AG09309 (cell line): ENCODE measurements at places on chromosomes 2 and 18.

DNA sequence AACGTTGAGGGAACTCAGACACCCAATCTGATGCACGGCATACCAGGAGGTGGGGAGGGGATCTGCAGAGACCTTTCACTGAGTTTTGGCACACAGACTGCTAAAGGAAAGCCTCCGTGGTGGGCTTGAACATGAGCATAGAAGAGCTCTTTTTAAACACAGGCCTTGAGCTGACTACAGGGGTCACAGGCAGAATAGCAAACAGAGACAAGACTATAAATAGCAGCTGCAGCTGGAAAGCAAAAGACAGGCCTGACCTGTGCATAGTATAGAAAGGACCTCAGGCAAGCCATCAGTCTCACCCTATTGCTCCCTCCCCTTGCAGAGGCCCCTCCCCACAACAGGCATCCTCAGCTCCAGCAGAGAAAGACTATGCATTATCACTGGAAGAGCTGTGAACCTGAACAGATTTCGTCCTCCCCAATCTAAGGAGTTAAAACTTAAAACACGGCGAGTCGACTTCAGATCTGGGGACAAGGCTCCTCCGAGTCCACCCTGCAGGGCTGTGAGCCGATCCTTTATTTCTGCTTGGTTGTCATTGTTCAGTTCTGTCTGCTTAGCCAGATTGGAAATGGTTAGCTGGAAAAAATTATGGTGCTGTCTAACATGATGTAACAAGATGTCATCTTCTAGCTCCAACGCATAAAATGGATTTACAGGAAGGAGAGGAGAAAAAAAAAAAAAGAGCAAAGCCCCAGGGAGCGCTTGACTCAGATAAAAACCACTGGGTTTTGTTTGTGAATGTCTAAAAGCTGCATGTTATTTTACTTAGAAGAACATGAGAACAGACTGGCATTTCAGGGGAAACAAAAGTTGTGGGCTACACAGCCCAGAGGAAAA is 25.2 kb upstream of the LCLAT1 start:
- peak; percentile 82 for DNase-seq

DNA sequence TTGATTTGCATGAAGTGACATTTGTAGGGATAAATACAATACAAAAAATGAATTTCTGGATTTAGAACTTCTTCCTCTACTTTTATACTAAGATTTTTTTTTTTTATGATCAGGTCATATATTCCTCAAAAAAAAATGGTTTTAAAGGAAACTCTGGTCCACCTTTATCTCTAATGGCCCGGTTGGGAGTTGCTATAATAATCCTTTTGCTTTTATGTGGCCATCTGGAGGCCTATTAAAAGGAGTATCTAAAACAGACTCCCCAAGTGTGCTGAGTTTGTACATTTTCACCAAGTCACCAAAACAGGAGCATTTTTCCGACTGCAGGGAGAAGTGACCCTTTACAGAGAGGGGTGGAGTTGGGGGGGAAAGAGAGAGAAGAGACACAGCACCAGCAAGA is 329.2 kb upstream of the FIGN start:
- no peak for DNase-seq

DNA sequence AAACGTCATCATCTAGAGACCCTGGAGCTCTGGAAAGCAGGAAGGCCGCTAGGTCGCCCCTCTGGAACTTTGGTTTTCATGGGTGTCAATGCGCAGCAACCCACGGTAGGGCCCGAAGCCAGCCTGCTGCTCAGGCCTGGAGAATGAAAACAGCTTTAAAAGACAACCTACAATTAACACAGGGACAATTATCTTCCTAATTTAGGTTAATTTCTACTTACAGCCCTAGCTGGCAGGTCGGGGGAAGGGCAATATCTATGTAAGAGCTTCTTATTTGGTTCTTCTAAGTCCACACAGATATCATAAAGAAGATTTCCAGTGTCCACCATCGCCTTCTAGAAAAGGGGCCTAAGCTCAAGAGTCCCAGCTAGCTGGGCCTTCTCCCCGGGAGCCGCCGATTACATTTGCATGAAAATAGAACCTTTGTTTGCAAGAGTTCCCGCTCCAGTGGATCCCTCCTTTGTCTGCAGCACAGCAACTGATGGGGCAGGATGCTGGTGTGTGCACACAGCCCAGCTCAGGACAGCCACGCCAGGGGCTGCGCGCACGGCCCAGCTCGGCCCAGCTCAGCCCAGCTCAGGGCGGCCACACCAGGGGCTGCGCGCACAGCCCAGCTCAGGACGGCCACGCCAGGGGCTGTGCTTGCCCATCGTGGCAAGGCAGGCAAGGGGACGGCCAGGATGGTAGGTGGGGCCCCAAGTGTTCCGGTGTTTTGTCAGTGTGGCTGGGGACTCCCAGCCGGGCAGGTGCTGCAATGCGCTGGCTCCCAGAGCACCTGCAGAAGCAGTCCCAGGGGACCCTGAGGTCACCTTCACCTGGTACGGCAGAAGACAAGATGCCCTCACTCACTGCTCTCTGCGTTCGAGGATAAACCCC is 109.1 kb downstream of the HDAC4 start:
- DNase-seq, result no peak

GRCh38 chr18:25456334-25457010 is 104.5 kb upstream of the ZNF521 start:
- DNase-seq, result no peak

GRCh38 chr18:31884020-31884419 is 58.9 kb downstream of the TRAPPC8 start:
- no peak for DNase-seq

- DNase-seq, result no peak
These were observed 215.9 kb upstream of the FBXO11 start for GRCh38 chr2:48122166-48122565.

DNA sequence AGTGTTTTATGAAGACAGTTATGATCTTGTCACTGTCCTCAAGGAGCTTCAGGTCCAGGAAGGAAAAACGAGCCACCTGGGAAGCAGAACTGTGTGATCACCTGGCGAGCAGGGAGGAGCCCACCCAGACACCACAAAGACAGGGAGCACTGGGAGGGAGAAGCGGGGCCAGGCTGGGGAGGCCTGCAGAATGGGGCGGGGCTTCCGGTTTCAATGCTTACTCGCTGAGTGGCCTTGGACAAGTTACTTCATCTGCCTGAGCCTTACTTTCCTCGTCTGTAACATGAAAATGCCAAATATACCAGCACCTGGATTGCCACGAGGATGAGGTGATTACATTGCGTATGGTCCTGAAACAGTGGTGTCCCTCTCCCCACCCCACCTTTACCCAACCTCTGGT is 227.5 kb downstream of the ANKRD30B start:
- DNase-seq, result no peak

- no peak for DNase-seq
These were observed 78.4 kb downstream of the LIMS1 start for GRCh38 chr2:108612514-108613183.

DNA sequence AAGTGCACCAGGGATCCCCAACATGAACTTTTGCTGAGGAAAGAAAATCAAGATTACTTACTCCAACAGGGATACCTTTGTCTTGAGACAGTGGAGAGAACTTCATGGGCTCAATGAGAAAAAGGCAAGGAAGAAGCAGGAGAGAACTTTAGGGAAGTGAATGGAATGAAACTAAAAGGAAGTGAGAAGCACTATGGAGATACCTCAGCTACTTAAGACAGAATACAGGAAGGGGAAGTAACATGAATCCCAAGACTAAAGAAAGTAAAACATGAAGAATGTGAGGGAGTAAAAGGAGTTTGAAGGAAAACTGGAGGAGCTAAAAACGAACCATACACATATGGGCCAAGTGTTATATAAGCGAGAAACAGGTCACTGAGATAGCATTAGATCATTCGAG is 32.4 kb upstream of the ACTR3 start:
- no peak for DNase-seq

DNA sequence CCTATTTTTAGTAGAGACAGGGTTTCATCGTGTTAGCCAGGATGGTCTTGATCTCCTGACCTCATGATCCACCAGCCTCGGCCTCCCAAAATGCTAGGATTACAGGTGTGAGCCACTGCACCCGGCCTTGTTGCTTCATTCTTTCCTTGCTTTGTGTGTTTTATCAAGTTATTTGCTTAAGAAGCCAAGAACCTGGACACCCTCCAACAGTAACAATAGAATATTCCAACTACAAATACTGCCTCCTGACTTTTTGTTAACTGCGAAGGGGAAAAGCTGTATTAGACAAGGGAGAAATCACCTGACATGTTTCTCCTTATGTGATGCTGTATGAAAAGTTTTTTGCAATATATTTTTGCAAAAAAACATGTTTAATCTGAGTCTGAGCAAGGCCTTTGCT is 297.2 kb downstream of the NCKAP5 start:
- DNase-seq, result no peak

GRCh38 chr2:115214050-115214449 is 771.6 kb downstream of the DPP10 start:
- DNase-seq, result no peak

GRCh38 chr2:86370579-86370978 is 33.2 kb upstream of the REEP1 start:
- DNase-seq, result no peak

- DNase-seq, result no peak
These were observed 59.5 kb upstream of the CCDC195 start for GRCh38 chr2:224775647-224776046.
